ENCODE measurements at places on chromosomes 6 and 20.

DNA sequence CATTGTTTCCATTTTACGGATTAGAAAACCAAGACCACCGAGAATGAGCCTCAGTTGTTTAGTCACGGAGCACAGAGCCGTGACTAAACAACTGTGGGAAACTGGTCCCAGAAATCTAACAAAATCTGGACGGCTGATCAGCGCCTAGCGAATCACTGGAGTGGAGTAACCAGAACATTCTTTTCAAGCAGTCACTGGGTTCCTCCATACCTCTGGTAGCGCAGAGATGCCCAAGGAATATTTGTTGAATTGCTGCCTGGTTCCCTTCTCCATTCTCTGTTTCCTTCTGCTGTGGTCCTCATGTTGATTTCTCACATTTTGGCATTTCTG is 62.0 kb downstream of the GPX5 start:
- no peak for DNase-seq

DNA sequence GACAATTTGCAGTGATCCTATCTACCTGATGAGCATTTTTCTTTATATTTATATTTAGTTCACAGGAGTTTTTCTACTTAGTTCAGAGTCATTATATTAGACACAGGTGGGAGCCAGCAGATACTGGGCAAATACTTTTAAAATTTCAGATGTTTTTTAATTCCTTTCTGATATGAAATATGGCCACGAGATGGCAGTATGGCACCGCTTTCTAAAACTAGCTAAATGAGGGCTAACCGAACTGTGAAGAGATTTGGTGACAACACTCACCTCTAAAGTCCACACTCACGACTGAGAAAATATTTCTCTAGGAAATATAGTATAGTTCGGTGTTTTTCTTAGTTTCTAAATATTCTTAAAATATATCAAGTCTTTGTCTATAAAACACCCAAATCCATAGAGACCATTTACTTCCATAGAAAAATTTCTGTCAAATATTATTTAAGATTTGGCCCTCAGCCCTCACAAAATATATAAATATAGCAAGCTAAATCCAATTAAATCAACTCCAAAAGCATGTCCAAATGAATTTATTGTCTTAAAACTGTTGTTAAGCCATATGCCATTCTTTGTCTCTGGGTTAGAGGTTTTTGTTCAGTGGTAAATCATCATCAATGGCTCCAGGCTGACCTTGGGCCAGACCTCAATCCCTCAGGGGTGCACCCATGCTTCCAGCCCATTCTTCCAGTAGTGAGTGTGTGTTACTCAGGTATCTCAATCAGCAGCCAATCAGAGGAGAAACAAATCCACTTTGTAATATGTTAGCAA is 63.6 kb downstream of the HUS1B start:
- peak; percentile 3 for DNase-seq

GRCh38 chr20:35394271-35394670 is 17.5 kb downstream of the UQCC1 start:
- DNase-seq: no peak

- no peak for DNase-seq
These were observed 13.5 kb upstream of the MAFB start for GRCh38 chr20:40702504-40702903.

DNA sequence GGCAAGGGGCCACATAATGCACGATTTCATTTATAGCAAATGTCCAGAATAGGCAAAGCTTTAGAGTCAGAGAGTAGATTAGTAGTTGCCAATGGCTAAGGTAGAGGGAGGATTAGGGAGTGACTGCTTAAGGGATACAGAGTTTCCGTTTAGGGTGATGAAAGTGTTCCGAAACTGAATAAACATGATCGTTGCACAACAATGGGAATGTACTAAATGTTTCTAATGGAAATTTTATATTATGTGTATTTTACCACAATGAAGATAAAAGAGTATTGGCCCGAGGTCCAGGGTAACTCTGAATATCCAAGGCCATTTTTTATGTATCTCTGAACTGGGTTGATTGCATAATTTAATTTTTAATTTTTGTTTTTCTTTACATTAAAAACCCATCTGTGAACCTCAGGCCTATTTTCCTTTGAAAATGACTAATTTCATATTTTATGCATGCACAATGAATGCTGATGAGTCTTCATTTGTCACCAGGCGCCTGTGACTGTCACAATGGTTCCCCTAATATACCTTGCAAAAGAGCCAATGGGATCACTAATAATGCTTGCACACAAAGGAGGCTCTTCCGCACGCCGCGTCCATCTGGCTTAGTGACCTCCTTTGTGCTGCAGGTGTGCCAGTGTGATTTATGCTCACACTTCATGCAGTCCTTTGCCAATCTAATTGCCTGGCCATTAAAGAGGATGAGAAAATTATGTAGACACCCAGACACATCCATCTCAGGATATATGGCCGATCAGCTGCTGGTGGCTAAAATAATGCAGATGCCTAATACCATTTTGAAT is 612.5 kb downstream of the CDH26 start:
- no peak for DNase-seq

- no peak for DNase-seq
These were observed 3.9 kb upstream of the NKX2-2 start for GRCh38 chr20:21517566-21518277.

- DNase-seq: no peak
These were observed 699.5 kb downstream of the QKI start for GRCh38 chr6:164114051-164114450.

GRCh38 chr6:19067165-19067564 is 680.0 kb downstream of the RNF144B start:
- DNase-seq: no peak

DNA sequence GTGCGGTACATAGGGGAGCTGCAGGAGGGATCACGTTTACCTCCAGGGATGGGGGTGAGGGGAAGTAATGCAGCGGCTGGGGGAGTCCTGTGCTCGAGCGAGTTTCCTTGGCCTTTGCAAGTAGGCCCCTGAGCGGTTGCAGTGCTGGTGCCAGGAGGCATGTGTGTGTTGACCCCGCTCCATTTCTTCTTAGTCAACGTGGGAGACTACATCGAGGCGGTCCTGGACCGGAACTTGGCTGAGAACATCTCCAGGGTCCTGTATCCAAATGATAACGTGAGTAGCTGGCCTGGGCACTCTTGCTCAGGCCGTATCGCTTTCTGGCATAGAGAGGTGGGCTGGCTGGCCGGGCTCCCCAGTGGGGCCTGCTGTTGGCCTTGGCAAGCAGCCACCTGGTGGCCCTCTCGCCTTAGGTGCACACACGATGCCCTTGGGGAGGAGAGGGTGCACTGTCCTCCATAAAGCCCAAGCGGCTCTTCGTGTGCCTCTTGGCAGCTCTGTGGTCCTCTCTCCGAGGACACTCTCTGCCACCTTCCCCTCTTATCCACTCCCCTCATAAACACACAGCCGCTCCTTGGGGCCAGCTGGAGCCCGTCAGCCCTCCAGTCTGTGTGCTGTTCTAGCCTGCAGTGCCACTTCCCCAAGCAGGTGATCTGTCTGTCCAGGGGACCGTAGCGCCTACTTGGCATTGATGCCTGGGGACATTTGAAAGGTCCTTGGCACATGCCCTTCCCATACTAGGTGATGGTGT is 29.3 kb downstream of the PYGB start:
- no peak for DNase-seq

DNA sequence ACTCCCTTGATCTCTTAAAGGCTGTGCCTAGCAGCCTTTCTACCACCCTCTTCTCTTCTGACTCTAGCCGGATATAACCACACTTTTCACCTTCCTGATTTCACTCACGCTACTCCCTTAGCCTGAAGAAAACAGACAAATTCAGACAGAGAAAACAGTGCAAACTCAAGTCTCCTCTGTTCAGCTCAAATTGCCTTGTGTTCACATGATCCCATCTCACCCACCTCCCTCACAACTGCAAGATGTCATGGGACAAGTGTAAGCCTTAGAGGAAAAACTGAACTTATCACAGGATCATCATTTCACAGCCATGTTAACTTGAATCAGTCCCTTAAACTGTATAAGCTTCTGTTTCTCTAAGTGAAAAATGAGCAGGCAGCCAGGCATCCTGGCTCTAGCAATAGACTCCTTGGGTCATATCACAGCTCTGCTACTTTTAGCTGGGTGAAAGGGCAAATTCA is 66.5 kb upstream of the TENT5A start:
- DNase-seq: no peak

- DNase-seq: no peak
These were observed 20.2 kb upstream of the TNFAIP3 start for GRCh38 chr6:137846772-137847313.

DNA sequence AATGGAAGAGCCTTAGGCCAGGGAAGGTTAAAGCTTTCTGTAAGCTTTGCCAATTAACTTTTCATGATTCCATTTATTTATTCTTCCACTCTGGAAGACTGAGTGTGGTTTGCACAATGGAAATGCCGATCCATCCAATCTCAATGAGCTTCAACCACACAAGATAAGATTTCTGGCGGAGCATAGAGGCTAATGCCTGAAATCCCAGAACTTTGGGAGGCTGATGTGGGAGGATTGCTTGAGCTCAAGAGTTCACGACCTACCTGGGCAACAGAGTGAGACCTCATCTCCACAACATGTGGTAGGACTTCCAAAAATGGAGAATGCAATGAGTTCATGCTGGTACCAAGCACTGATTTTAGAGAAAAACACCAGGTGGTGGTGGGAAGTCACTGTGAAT is 6.2 kb downstream of the ENPP1 start:
- DNase-seq: no peak

DNA sequence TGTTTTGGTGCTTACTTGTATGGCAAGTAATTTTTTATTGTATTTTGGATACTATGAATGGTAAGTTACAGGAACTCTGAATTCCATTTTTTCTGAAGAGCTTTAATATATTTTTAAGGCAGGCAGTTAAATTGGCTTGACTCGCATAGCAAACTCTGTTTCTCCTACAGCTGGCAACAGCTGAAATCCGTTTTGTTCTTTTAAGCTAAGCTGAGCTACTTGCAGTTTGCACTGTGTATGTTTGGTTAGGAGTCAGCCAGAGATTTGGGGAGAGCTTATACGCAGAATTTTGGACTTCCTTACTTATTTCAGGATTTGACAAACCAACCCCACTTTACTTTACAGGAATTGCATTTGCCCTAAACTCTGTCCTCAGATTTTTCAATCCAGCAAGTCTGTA is 179.1 kb downstream of the COL19A1 start:
- no peak for DNase-seq

- DNase-seq: no peak
These were observed 45.9 kb downstream of the PLAGL1 start for GRCh38 chr6:143961886-143962878.

GRCh38 chr20:2946988-2947961 is 74.0 kb downstream of the PTPRA start:
- peak; percentile 92 for DNase-seq

DNA sequence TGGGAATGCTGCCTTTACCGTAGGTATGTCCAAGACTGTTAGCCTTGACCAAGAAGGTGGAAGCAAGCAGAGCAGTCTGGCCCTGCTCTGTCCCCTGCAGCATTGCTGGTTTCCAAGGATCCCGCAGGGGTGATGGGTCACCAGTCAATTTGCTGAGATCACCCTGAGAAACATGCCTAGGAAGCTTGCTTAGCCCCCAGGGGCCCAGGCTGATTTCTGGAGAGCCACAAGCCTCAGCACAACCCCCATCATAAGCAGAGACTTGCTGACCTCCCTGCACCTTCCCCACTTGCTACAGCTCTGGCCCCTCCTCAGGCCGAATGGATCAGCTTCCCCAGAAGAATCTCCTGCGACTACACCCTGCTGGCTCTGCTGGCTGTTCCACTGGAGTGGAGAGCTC is 21.5 kb downstream of the ARHGAP40 start:
- DNase-seq: no peak

DNA sequence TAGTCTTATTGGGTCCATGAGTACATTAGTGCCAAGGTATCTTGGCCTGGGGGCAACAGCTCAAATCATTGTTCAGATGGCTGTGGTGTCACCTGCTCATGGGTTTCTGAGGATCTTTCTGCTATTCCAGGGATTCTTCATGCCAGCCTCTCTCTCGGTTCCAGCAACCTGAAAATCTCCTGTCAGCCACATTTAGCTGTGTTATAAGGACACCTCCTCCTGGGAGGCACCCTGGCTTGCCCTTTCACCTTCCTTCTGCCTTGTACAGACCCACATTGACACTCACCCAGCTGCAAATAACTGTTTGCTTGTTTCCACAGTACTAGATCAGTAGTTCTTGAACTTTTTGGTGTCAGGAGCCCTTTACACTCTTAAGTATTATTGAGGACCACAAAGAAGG is 159.9 kb downstream of the GRM4 start:
- no peak for DNase-seq

DNA sequence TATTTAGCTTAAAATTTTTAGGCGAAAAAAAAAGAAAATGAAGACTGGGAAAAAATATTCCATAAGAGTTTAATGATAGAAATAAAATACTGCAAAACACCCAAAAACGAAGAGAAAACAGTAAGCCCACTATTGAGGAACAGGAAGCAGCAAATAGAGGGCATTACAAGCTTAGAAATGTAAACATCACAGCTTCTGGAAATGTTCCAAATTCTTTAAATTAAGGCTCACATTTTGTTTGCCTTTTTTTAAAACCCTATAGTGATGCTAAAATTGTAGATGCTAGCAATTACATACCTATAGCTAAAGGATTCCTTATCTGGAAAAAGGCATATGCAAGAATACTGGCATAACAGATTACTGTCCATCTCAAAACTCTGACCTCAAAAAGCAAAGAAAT is 248.6 kb downstream of the KHDRBS2 start:
- no peak for DNase-seq

- no peak for DNase-seq
These were observed 271.6 kb upstream of the PRND start for GRCh38 chr20:4449957-4450715.

- DNase-seq: no peak
These were observed 257.6 kb upstream of the THEMIS start for GRCh38 chr6:128158496-128158895.

GRCh38 chr6:107304421-107305025 is 154.8 kb downstream of the PDSS2 start:
- no peak for DNase-seq

GRCh38 chr6:163260111-163260895 is 154.2 kb upstream of the QKI start:
- DNase-seq: no peak

GRCh38 chr20:48490961-48491831 is 336.6 kb downstream of the PREX1 start:
- no peak for DNase-seq

- DNase-seq: peak; percentile 38
These were observed 263.2 kb upstream of the PLN start for GRCh38 chr6:118284736-118285360.

Data from NCI-H345 (cell line).